Hippocampal formation (tissue), 2 donors: ENCODE measurements at places on chromosomes 3 and 15.

DNA sequence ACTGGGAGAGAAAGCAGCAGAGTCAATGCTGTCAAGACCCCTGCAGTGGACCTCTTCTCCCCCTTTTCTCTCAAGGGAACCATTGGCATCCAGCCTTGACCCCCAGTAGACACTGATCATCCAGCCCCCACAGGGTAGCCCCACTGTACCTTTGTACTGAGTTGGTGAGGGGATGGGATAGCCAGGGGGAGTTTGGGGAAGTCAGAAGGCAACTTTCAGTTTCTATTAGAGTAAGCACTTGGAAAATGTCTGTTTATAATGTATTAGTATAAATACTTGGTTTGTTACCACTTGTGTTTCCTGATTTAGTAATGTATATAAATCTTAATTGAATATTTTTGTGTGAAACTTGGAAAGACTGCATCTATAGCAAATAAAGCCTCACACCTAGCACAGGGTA, 25.0 kb downstream of the DAG1 start:
- DNase-seq = no peak

- DNase-seq = no peak
These were observed 66.3 kb upstream of the ACAD9 start for GRCh38 chr3:128813097-128813496.

- DNase-seq = no peak
These were observed 36.3 kb upstream of the CTNNB1 start for GRCh38 chr3:41163006-41163405.

GRCh38 chr3:138060792-138061191, 50.8 kb downstream of the CLDN18 start:
- no peak for DNase-seq

DNA sequence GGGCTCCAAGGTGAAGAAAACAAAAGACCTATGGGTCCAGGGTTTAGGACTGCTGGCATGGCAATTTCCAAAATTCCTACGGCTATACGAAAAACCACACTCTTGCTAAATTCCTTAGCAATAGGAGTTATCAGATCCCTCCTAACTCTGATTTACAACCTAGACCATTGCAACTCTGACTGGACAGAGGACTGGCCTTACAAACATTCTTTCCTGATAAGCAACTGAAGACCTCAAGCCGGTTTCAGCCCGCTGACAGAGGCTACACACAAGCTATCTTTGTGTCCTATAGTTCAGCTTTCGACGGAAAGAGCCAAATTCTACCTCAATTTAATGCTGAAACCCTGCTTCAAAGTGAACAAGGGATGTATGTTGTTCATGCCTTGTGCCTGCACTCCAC, 38.3 kb upstream of the AGBL1 start:
- DNase-seq = no peak

DNA sequence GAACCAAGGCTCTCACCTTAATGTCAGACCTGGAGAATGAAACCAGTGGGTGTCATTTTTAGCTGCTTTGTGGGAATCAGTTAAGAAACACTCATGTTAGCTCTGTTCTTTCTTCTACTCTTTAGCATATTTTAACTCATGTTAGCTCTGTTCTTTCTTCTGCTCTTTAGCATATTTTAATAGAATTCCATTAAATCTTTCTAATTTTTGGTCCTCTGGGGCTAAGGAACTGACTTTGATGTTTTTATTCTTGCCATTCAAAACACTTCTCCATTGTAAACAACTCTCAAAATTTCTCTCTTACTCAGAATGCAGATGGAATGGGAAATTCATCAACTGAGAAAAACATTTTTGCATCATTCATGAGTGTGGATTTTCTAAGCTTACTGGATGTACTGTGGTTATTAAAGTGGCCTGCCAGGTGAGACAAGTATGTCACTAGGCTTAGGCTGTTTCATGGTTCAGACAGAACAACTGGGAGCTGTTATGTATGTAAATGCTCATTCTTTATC, 680.6 kb downstream of the ROBO2 start:
- DNase-seq = no peak

DNA sequence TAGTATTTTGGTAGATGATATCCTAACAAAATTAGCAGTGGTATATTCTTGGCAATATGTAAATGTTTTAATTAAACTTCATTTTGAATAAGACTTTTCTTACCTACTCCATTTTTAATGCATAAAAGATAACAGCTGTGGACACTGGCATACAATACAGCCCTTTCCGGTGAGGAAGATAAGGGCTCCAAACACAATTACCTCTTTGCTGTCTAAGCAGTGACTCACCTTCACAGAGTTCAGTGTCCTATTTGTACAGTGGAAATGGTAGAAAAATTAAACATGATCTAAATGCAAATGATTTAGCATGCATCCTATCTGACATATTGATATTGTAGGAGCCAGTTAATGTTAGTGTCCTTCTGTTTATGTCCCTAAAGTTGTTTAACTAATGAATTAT, 969.4 kb downstream of the PLOD2 start:
- no peak for DNase-seq
